Activated naive CD4-positive, alpha-beta T cell treated with anti-CD3 and anti-CD28 coated beads for 36 hours (primary cell): ENCODE measurements at places on chromosomes 12 and 14. TPM values are rescaled to one million over a fixed set of nuclear protein-coding genes. Genes with fewer than 3 reads are reported as not detected.
A peak's percentile ranks its signal among the peaks of the same experiment; 100 is the strongest.

The TIMM9 gene
- 64.4 TPM for total RNA-seq

The NGB gene
- total RNA-seq, result not detected

The ETNK1 gene
- total RNA-seq, result 39.4 TPM

The DYRK4 gene
- 35.1 TPM for total RNA-seq

The DERA gene
- total RNA-seq, result 31.0 TPM

The A2ML1 gene
- total RNA-seq, result not detected

The KRT72 gene
- 2.3 TPM for total RNA-seq

The FIGNL2 gene
- total RNA-seq, result 0.25 TPM

The ATP6V1D gene
- total RNA-seq, result 19.9 TPM

The KRT4 gene
- total RNA-seq, result not detected

The BAZ2A gene
- 78.3 TPM for total RNA-seq

The PRPH gene
- total RNA-seq, result not detected

DNA sequence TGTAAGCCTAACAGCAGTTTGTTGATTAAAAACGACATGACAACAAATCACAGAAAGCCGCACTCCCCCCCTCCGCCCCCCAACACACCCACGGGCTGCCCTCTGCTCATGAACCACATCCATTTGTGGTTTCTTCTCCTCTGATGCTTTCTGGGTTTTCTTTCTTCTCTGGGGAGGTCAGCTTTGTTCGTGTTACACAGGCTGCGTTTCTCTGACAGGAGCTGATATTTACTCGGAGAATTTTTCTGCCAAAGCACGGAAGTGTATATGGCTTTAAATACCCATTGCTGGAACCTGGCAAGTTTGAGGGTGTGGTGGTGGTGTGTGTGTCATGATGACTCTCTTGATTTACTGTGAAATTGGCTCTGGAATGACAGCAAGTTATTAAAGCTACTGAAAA, 883.7 kb upstream of the TMEM132C start:
- DNase-seq, result no peak

DNA sequence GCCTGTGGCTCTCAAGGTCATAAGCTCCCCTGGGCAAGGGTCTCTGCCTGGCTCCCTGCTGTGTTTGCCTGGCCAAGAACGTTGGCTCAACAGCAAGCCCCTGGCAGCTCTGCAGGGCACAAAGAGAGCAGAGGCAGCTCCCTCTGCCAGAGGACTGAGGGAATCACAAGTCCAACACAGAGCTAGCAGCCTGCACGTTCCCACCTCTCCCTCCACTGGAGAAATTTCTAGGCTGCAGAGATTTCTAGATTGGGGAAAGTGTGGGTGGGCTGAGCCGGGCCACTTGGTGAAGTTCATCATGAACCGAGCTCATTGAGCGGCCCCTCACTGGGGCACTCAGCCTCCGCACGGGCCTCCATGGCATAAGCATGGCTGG, 19.8 kb downstream of the ZFYVE21 start:
- no peak for DNase-seq

GRCh38 chr12:119486599-119487154, 106.9 kb upstream of the TMEM233 start:
- DNase-seq, result no peak

- no peak for DNase-seq
These were observed 296.4 kb downstream of the ADAMTS20 start for GRCh38 chr12:43255522-43256111.

DNA sequence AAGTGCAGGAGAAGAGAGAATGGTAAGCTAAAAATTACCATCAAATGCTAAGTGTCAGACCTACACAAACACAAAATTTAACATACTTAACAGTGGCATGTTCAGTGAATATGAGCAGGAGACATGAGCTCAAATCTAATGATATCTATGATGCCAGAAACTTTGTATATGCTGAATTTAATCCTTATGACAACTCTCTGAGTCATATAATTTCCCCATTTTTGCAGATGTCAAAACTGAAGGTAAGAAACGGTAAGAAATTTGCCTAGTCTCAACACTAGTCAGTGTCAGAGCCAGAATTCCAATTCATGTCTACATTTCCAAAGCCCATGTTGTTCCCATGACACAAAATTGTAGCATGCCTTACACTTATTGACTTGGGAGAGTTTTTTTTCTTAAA, 375.8 kb downstream of the APAF1 start:
- no peak for DNase-seq

- no peak for DNase-seq
These were observed 36.9 kb upstream of the AP4S1 start for GRCh38 chr14:30988509-30988908.

- DNase-seq, result no peak
These were observed 56.0 kb downstream of the RNF34 start for GRCh38 chr12:121455766-121456420.

GRCh38 chr12:120413901-120414695, 23.8 kb upstream of the COX6A1 start:
- DNase-seq, result no peak

DNA sequence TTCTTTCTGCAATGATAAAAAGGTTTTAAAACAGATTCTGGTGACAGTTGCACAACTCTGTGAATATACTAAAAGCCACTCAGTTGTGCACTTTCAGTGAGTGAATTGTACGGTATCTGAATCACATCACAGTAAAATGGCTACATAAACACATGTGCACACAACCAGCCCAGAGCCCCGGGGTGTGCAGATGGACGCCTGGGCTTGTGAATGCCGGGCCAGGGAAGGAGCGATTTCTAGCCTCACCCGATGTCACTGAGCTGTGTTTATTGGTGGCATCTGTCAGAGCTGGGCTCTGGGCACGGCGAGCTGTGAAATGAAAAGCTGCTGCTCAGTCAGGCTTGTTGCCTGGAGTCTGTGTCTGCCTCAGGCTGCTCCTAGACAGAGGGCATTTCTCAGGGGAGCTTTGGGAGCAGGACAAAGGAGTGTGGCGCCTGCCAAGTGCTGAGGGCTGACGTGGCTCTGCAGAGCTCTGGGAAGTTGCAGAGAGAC, 25.9 kb downstream of the RHOF start:
- no peak for DNase-seq

DNA sequence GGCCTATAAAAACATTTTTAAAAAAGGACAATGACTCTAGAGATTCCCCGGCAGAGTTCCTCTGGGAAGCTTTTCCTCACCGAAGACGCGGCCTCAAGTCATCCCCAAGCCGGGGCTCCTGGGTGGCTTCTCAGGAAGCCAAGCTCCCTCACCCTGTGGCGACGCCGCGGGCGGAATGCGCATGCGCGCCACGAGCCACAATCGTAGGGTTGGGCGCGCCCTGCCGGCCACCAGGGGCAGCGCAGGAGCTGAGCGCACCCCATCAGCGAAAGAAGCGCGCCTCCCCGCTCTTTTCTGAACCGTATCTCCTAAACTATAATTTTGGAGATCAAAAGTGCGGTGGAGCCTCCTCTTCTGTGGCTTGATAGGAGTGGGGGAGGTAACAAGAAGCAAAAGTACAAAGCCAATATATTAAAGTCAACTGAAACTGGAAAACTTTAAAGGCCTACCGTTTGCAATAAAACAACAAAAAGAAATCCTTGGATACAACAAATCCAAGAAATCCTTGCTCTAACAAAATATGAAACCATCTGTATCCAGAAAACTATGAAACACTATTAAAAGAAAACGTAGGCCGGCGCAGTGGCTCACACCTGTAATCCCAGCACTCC, 17.4 kb upstream of the CHFR start:
- peak; percentile 92 for DNase-seq

DNA sequence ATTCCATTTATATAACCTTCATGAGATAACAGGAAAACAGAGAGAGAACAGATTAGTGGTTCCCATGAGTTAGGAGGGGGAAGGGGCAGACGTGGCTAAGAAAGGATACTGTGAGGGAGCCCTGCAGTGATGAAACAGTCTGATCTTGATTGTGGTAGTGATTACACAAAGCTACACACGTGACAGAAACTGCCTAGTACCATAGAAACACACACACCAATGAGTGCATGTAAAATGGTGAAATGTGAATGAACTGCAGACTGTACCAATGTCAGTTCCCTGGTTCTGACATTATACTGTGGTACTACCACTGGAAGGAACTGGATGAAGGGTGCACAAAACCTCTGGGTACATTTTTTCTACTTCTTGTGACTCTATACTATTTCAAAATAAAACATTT, 36.9 kb downstream of the NRDE2 start:
- DNase-seq, result no peak

- DNase-seq, result no peak
These were observed 91.0 kb downstream of the SLC8A3 start for GRCh38 chr14:70097576-70098249.

GRCh38 chr14:36928432-36928831, 244.0 kb downstream of the SLC25A21 start:
- no peak for DNase-seq

GRCh38 chr12:109529691-109530640, 43.3 kb downstream of the MMAB start:
- DNase-seq, result no peak

DNA sequence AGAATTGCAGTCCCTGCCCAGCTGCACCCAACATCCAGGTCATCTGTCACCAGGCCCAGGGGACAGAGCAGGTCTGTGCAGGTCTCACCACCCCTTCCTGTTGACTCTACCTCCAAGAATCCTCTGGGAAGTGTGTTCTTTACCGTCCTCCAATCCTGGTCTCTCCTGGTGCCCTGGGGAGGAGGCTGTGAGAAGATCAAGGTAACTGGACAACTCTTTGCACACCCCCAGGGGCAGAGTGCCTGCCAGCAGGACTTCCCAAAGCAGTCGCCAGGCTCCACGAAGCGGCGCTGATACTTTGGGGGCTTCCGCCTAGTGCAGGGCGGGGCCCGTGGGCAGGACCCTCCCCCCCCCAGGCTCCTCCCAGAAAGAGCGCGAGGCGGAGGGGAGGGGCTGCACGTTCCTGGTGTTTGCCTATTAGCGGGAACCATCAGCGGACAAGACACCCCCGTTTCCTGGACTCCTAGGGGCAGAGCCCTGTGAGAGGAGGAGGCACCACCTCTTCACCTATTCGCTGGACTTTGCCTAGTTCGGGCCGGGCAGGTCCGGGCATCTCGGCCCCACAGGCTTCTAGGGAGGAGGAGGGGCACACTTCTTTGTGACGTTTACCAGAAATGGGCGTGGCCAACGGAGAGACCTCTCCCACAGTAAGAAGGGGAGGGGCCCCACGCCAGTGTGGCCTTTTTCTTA, 918.0 kb downstream of the AACS start:
- DNase-seq, result peak; percentile 9

DNA sequence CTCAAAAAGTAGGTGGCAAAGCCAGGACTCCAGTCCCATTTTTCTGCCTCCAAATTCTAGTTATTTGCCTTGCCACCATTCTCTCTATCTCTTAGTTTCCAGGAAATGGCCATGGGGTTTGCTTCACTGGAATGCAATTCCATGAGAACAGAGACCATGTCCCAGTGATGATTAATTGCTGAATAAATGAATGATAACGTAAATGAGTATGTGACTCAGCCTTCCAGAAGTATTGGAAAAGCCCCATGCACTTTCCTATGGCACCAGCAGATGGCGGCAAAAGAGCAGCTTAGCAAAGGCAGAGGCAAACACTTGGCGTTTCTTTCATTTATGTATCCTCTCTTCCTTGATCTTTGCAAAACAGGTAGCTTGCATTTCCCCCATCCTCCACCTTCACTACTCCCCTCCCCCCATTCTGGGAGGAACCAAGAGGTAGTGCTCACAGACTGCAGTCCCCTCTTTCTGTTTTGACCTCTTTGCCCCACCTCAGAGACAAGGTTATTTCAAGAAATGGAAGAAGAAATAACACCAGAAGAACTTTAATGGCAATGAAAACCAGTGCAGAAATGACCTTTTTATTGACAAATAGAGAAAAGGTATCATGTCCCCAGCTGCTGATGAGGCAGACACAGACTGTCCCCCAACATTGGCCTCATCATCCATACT, 21.3 kb downstream of the TBX3 start:
- peak; percentile 85 for DNase-seq

DNA sequence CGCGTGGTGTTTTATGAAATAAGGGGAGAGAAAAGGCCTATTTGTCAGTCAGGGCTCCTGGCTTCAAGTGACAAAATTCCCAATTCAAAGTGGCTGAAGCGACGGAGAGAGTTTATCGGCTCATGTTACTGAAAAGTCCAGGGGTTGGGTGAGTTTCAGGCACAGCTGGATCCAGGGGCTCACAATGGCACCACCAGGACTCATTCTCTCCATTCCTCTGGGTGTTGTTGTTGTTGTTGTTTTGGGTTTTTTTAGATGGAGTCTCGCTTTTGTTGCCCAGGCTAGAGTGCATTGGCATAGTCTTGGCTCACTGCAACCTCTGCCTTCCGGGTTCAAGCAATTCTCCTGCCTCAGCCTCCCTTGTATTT, 119.4 kb downstream of the SCARB1 start:
- DNase-seq, result no peak

- DNase-seq, result no peak
These were observed 4.3 kb upstream of the HSD17B6 start for GRCh38 chr12:56758728-56759262.

DNA sequence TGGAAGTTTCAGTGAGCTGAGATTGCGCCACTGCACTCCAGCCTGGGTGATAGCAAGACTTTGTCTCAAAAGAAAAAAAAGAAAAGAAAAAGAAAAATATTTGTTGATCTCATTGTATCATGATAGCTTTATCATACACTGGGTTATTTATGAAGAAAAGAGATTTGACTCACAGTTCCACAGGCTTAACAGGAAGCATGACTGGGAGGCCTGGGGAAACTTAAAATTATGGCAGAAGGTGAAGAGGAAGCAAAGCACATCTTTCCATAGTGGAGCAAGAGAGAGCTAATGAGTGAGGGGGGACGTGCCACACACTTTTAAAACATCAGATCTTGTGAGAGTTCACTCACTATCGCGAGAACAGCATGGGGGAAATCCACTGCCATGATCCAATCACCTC, 72.7 kb upstream of the FUT8 start:
- peak; percentile 32 for DNase-seq

- DNase-seq, result peak; percentile 88
These were observed 21.3 kb upstream of the CD27 start for GRCh38 chr12:6423267-6424007.

- no peak for DNase-seq
These were observed 9.8 kb upstream of the CIPC start for GRCh38 chr14:77088219-77088618.

GRCh38 chr12:120584343-120585149, 3.3 kb upstream of the POP5 start:
- DNase-seq, result peak; percentile 75

DNA sequence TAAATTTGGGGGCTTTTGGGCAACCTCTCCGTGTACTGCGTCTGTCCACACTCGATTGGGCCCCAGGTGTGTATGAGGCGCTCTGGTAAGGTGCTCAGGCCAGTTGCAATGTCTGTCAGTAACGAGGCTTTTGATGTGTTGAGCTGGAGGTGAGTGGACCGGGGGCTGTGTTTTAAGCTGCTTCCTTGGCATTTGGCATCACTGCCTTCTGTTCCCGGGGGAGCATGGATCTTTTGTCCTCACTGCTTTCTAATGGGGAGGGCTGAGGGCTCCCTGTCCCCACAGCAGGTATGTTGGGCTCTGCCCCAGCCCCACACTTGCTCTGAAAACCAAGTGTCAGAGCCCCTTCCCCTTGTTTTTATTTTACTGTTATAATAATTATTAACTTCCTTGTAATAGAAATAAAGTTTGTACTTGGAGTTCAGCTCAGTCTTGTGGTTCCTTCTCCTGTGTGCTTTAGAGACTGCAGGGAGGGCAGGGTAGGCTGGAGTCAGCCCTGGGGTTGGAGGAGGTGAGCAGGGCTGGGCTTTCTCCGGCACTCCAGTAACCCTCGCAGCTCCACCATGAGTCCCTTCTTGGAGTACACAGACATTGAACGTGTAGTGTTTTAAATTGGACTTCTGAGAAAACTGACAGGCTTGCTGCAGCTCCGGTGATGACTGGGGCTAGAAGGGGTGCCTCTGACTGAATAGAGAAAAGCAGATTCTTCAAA, 28.0 kb downstream of the TRAFD1 start:
- DNase-seq, result no peak

GRCh38 chr14:24251880-24252288, 9.5 kb upstream of the TINF2 start:
- no peak for DNase-seq

- DNase-seq, result no peak
These were observed 78.5 kb downstream of the VCPKMT start for GRCh38 chr14:50037852-50038251.
